ENCODE measurements at places on chromosomes 7 and 10.
A peak's percentile ranks its signal among the peaks of the same experiment; 100 is the strongest.

GRCh38 chr10:49167425-49168170, 20.6 kb downstream of the TMEM273 start:
- no peak for DNase-seq

DNA sequence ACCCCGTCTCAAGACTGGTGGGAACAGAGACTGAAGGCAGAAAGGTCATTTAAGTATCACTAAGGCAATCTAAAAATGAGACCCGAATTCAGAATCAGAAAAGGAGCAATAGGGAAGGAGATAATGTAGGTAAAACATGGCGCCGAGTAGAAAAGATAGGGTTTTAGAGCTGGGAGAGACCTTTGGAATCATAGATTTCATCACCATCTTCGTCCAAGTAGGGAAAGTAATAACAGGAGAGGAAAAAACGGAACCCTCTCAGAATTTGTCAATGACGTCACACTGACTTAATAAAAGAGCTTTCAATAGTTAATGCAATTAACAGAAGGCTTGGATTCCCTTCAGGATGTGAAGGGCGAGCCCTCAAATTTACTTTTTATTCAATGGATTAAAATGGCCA, 1.0 kb upstream of the UBN2 start:
- no peak for DNase-seq

GRCh38 chr10:73358331-73359279, at the start of gene CFAP70:
CFAP70 (minus strand) TSS chr10:73358864; CDS start chr10:73354796, 4,068 bp downstream.
- peak; percentile 82 for DNase-seq

GRCh38 chr7:112892263-112892662, 102.1 kb upstream of the TMEM168 start:
- DNase-seq, result no peak

DNA sequence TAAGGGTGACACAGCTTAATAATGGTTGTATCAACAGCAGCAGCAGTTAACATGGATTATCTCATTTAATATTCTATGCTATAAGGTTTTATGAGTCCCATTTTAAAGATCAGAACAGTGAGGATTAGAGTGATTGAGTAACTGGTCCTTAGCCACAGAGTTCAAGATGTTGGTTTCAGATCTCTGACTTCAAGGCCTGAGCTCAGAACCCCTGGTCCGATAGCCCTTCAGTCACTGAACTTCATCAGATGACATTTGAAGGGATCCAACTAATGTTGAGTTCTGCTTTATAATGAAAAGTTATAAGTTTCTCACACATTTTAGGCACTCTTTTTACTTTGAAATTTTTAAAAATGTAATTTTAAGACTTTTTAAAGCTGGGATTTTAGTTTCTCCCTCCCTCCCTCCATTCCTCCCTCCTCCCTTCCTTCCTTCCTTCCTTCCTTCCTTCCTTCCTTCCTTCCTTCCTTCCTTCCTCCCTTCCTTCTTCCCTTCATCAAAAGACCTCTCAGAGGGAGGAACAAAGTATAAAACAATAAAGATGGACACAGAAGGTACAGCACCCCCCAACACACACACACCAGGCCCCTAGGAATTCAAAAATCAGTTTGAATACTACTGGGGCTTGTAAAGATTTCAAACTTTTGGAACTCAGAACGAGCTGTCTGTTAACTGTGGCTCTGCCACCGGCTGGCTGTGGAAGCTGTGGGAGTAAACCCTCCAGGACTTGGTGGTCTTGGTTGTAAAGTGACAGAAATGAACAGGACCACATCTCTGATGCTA, 206.9 kb upstream of the AGK start:
- no peak for DNase-seq

GRCh38 chr10:108469940-108470339, 1305.4 kb upstream of the SORCS1 start:
- no peak for DNase-seq

DNA sequence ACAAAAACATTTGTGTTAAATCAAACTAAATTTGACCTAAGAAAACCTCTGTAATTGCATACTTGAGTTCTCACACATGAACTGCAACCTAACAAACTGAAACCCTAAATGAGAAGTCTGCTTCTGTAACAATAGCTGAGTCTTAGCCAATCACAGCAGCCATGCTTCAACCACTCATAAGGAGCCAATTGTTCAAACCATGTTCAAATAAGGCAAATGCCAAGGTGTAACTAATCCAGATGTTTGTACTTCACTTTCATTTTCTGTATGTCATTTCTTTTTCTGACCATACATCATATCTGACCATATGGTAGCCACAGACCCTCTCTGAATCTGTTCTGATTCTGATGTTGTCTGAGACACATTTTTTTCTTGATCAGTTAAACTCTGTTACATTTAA, 47.5 kb upstream of the ANTXRL start:
- no peak for DNase-seq

- no peak for DNase-seq
Measured at GRCh38 chr10:1160561-1161314, 104.6 kb downstream of the WDR37 start.

DNA sequence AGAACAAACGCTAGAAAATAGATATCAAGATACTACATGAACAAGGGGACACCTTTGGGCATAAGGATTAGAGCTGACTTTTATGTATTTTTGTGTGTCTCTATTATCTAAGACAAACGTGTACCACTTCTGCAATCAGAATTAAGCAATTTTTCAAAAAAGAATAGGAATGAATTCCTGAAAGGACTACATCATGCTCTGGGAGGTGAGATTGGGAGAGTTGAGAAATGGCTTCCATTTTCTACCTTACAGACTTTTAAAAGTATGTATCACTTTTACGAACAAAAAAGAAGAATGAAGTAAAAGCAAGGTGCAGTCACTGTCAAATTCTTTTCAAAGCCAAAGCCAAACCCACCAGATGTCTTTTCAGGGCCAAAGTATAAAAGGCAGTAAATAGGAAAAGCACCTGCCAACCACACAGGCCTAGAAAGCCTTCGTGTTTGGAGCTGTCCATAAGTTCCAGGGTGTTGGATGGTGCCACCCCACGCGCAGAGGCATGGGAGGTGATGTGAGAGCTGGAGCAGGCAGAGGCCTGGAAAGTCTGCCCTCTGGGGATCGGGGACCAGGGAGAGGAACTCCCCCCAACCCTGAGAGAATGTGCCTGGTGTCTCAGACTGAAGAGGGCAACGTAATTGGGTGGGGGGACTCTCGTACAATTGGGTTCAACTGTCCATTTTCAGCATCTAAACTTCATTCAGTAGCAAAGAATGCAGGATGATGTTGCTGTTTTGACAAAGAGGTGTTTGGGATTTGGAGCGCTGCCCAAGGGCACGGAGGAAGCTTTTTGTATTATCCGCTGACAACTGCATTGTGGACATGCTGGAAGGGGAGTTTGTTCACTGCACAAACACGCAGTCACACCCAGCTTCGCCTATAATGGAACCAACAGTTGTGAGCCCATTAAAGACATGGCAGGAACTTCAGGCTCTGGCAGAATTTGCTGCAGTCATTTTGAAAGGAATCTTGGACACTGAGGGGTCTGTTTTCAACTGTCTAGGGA, 17.6 kb upstream of the CTBP2 start:
- no peak for DNase-seq

DNA sequence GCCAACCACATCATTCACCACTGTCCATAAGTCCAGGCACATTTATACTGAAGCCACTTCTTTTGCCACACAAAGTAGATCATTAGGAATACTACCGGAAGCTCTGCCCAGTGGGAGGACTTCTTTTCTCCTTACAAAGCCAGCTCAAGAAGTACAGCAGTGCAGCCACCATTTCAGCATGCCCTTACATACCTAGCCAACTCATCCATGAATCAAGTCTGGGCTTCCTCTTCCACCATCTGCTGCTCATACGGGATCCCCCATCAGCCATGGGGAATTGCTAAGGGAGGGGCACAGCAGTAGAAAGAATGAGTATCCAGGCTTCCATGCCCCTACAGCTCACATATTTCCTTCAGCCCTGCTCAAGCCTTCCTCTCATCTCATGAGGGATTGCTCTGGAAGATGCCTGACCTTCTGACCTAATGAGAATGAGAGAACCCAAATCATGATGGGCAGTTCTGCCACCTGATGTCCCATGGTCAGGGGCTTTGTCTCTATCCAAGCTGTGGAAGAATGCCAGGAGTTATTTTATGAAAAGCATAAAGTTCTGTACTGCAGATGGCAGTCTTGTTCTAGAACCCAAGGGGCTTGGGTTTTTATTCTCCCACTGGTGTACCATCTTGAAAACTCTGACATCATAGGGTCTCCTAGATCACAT, 39.5 kb downstream of the ACSM6 start:
- DNase-seq, result no peak

- no peak for DNase-seq
Measured at GRCh38 chr7:50355817-50356178, 51.3 kb downstream of the IKZF1 start.
